ENCODE measurements at places on chromosomes 4 and X. TPM values are rescaled to one million over a fixed set of nuclear protein-coding genes. Genes with fewer than 3 reads are reported as not detected.

Gene WDR17
- 2.2 TPM for total RNA-seq

Gene GPRASP2
- total RNA-seq: 6.2 TPM

Gene LGI2
- not detected for total RNA-seq

Gene RHOXF1
- not detected for total RNA-seq

Gene ASB9
- 5.7 TPM for total RNA-seq

Gene TLR1
- 3.0 TPM for total RNA-seq

DNA sequence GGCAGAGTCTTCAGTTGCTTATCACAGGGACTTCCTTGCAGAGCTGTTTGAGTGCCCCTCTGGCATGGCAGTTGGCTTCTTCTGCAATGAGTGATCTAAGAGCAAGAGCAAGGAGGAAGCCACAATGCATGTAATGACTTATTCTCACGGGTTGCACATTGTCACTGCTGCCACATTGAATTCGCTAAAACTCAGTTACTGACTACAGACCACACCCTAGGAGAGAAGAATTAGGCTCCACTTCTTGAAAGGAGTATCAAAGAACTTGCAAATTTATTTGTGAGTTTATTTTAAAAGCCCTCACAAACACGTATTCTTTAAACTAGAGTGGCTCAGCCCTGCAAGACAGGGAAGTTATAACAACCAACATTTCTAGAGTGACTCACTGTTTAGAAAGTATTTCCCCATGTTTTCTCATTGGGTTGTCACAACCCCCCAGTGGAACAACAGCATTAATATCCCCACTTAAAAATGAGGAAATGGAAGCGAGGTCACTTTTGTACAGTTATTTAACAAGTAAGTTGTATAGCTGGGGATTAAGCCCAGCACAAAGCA is 32.4 kb upstream of the RBPJ start:
- H3K36me3 ChIP-seq: no peaks in the 10 kb centered on the region
- peak overlapping the region; percentile 11 for H3K4me3 ChIP-seq
- DNase-seq: peak; percentile 20
- H3K27ac ChIP-seq: peak overlapping the region; percentile 77
- peaks cover 34% of the 10 kb centered on the region for H3K4me1 ChIP-seq

GRCh38 chr4:73869130-73870055 is at the start of gene CXCL1:
Gene CXCL1 (plus strand): TSS chr4:73869393. CDS start chr4:73869471, 78 bp downstream.
- H3K36me3 ChIP-seq: no peaks in the 10 kb centered on the region
- no peak within 1 kb of the TSS for H3K27ac ChIP-seq
- DNase-seq: no peak
- no peaks in the 10 kb centered on the region for H3K4me1 ChIP-seq
- H3K4me3 ChIP-seq: peak within 1 kb of the TSS; percentile 65

DNA sequence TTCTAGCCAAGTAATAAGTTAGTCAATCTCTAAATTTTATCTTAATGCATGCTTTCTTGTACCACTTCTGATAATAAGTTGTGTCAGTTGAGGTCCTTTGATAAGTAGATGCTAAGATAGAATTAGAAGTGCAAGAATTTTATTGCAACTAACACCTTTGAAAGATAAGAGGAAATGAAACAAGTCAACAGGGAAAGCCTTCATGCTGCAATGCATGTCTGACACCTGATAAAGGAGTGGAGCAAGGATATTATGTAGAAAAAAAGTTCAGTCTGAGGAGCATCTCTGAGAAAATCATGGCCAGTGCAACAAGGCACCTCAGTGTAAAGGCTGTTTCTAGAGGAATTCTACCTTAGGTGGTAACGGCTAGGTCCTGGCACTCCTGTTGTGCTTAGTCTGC is 210.7 kb upstream of the PPP1R2C start:
- H3K4me1 ChIP-seq: peaks cover 11% of the 10 kb centered on the region
- no peak overlapping the region for H3K27ac ChIP-seq
- no peak for DNase-seq
- H3K27me3 ChIP-seq: no peaks in the 10 kb centered on the region

- no peaks in the 10 kb centered on the region for H3K27me3 ChIP-seq
- peaks cover 50% of the 10 kb centered on the region for H3K4me1 ChIP-seq
- H3K27ac ChIP-seq: peak overlapping the region; percentile 91
- peak; percentile 85 for DNase-seq
Measured at GRCh38 chrX:153726286-153727122, 1.8 kb downstream of the ABCD1 start.

DNA sequence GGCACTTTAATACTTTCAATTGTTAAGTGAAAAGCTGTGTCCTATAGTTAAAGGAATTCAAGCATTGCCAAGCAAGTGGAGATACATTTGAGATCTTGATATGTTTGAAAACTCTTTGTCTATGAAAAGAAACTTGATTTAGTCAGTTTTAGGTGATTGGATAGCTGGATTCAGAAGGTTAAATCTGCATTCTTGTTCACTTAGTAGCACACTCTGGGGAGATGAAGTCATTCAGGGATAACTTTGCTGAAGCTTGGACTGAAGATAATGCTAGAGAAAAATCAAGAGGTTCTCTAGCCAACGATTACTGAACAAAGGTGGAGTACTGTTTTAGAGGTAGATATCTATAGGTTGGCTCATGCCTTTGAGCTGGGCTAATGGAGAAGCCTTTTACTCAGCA is 90.6 kb downstream of the DCAF8L2 start:
- no peaks in the 10 kb centered on the region for H3K4me1 ChIP-seq
- no peak overlapping the region for H3K27ac ChIP-seq
- H3K36me3 ChIP-seq: no peaks in the 10 kb centered on the region

GRCh38 chrX:24306440-24306839 is 7.4 kb downstream of the SUPT20HL2 start:
- no peaks in the 10 kb centered on the region for H3K36me3 ChIP-seq
- no peak for DNase-seq
- H3K4me3 ChIP-seq: no peak overlapping the region
- H3K27ac ChIP-seq: no peak overlapping the region
- no peaks in the 10 kb centered on the region for H3K4me1 ChIP-seq

- H3K4me1 ChIP-seq: peaks cover 15% of the 10 kb centered on the region
- no peaks in the 10 kb centered on the region for H3K27me3 ChIP-seq
- DNase-seq: peak; percentile 35
- H3K36me3 ChIP-seq: no peaks in the 10 kb centered on the region
Measured at GRCh38 chr4:76087007-76087769, 12.7 kb downstream of the ART3 start.

GRCh38 chrX:1466232-1466661 is 13.5 kb upstream of the ASMTL start:
- peaks cover 8% of the 10 kb centered on the region for H3K4me1 ChIP-seq
- H3K27ac ChIP-seq: no peak overlapping the region
- peaks cover 57% of the 10 kb centered on the region for H3K27me3 ChIP-seq
- H3K36me3 ChIP-seq: no peaks in the 10 kb centered on the region
- DNase-seq: no peak
- no peak overlapping the region for H3K4me3 ChIP-seq

- H3K27me3 ChIP-seq: no peaks in the 10 kb centered on the region
- H3K27ac ChIP-seq: no peak overlapping the region
- no peak for DNase-seq
- no peak overlapping the region for H3K4me3 ChIP-seq
- H3K4me1 ChIP-seq: no peaks in the 10 kb centered on the region
- no peaks in the 10 kb centered on the region for H3K36me3 ChIP-seq
Measured at GRCh38 chr4:19093951-19094350, 1072.4 kb upstream of the LCORL start.

DNA sequence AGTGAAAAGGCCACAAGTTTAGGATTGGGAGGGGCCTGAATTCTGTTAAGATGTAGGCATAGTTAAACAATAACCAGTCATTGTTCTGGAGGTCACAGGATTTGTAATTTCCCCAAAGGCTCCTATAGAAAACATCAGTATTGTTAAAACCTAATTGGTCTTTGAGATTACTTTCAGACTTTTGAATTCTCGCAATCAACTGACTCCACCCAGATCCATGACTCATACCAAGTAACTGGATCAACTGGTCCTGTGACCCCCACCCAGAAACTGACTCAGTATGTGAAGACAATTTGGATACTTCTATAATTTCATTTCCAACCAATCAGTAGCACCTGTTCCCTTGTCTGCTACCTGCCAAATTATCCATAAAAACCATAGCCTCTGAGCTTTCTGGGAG is 28.4 kb downstream of the MAGEB16 start:
- H3K4me1 ChIP-seq: peaks cover 9% of the 10 kb centered on the region
- H3K27me3 ChIP-seq: no peaks in the 10 kb centered on the region
- no peaks in the 10 kb centered on the region for H3K36me3 ChIP-seq

DNA sequence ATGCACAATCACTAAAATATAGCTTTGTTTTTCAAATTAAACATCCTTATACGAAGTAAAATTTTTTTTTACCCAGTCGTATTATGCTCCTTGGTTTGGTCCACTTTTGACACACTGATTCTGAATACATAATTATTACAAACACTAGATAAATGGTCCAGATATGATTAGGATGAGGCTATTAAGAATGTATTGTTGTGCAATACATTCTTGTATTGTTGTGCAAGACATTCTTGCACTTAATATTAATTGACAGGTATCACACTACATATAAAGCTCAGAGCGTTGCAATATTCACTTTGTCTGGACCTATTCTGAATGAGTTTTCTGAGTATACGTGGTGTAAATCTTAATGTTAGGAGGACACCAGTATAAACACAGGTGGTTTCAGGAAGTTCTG is 464.0 kb downstream of the CFAP47 start:
- no peaks in the 10 kb centered on the region for H3K36me3 ChIP-seq
- no peaks in the 10 kb centered on the region for H3K4me1 ChIP-seq
- no peak overlapping the region for H3K27ac ChIP-seq
- H3K27me3 ChIP-seq: no peaks in the 10 kb centered on the region
- DNase-seq: no peak

- no peak overlapping the region for H3K4me3 ChIP-seq
- no peaks in the 10 kb centered on the region for H3K36me3 ChIP-seq
- H3K27ac ChIP-seq: no peak overlapping the region
Measured at GRCh38 chrX:4622486-4623167, 909.2 kb upstream of the PRKX start.
